ENCODE measurements at places on chromosomes 13 and 19.

- no peak for DNase-seq
Observed at GRCh38 chr19:4378886-4379285, 21.5 kb downstream of the SH3GL1 start.

GRCh38 chr13:78036841-78037240 is 118.2 kb upstream of the EDNRB start:
- no peak for DNase-seq

DNA sequence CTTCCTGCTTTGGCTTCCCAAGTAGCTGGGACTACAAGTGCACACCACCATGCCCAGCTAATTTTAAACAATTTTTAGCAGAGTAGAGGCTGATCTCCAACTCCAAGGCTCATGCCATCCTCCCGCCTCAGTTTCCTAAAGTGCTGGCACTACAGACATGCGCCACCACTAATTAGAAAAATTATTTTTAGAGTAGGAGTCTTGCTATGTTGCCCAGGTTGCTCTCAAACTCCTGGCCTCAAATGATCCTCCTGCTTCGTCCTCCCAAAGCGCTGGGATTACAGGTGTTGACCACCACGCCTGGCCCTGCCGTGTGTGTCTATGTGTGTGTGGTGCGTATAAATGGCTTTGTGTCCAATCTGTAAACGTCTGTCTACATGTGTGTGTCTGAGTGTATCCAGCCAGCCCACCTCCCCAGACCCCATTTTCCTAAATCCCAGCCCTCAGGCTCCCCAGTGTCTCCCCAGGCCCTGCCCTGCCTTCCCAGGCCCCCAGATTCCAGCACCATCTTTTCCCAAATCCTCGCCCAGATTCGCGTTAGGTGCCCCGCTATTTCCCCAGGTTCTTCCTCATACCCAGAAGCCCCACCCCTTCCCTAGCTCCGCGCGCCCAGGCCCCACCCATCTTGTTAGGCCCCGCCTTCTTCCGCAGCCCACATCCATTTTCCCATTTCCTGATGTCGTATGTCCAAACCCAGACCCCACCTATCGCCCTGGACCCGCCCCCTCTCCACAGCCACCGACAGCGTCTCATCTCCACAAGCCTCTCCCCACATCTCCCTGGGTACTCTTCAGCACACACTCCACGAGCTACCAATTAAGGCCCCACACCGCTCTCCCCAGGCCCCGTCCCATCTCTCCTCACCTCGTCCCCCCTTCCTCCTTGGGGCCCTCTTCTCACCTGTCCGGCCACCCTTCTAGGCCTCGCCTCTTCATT is 24.9 kb downstream of the SLC8A2 start:
- DNase-seq = no peak

- no peak for DNase-seq
Observed at GRCh38 chr19:43476606-43477005, 11.2 kb upstream of the LYPD3 start.
